ENCODE measurements at places on chromosomes 3 and 15. TPM values are rescaled to one million over a fixed set of nuclear protein-coding genes. Genes with fewer than 3 reads are reported as not detected.

DNA sequence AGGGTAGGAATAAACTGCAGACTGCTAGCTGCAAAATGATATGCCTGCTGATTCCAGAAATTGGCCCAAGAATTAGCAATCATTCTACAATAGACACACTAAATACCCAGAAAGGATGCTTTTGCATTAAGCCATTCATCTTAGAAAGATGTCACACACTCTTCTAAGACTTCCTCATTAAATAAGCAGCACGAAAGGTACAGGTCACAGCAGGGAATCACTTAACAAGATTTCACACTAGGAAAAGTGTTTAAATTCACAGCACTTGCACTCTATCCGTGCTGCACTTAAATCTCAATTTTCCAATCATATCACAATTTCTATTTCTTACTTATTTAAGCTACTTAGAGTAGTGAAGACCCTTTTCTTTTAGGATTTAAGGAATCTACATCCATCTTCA is 372.8 kb upstream of the CBLB start:
- ATAC-seq = no peak

DNA sequence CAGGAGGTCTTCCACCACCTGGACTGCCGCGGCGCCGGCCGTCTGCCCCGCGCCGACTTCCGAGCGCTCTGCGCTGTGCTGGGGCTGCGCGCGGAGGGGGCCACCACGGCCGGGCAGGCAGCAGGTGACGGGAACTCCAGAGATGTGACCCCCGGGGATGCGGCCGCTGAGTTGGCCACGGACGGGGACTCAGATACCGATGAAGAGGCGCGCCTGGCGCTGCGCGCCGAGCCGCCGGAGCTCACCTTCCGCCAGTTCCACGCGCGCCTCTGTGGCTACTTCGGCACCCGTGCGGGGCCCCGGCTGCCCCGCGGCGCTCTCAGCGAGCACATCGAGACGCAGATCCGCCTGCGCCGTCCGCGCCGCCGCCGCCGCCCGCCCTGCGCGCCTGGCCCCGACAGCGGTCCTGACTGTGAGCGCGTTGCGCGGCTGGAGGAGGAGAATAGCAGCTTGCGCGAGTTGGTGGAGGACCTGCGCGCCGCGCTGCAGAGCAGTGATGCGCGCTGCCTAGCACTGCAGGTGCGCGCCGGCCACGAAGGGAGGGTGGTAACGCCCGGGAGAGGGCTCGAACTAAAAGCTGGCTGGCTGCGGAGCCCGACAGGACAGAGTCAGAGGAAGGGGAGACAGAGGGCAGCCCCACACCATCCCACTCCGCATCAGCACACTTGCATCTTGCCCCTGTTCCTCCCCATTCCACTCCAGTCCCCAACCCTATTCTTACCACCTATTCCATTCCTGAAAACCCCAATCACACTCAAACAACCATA is 885 bp downstream of the EFCC1 start:
- peak; percentile 19 for ATAC-seq

DNA sequence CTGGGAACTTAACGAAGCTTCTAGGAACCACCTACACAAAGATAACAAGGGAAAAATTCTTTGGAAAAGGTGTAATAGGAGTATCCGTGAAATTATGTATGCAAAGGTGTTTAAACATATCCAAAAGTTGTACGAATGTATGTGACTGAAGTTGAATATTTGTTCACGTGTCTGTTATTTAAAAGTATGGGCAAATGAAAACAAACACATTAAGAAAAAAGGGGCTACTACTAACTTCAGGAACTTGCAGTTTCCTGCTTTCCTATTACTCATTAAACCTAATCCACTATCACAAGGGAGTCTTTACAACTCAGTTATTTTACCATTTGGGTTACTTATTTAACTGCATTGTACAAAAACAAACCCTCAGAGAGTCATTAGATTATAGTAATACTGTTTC is 33.9 kb upstream of the GRAMD1C start:
- ATAC-seq = no peak

Gene ARRDC4
- total RNA-seq = 2.9 TPM

- peak; percentile 89 for ATAC-seq
These were observed 67.9 kb upstream of the UNC13C start for GRCh38 chr15:53910236-53910849.

Gene RAB7A
- total RNA-seq = 231 TPM

GRCh38 chr3:135994708-135995337 is 29.3 kb downstream of the PPP2R3A start:
- no peak for ATAC-seq

- ATAC-seq = peak; percentile 90
These were observed 12.2 kb upstream of the UPK1B start for GRCh38 chr3:119161240-119161639.

- peak; percentile 28 for ATAC-seq
These were observed 183.4 kb downstream of the GOLGA6L6 start for GRCh38 chr15:20358066-20358778.

GRCh38 chr3:116051586-116051985 is 393.7 kb downstream of the LSAMP start:
- ATAC-seq = no peak

DNA sequence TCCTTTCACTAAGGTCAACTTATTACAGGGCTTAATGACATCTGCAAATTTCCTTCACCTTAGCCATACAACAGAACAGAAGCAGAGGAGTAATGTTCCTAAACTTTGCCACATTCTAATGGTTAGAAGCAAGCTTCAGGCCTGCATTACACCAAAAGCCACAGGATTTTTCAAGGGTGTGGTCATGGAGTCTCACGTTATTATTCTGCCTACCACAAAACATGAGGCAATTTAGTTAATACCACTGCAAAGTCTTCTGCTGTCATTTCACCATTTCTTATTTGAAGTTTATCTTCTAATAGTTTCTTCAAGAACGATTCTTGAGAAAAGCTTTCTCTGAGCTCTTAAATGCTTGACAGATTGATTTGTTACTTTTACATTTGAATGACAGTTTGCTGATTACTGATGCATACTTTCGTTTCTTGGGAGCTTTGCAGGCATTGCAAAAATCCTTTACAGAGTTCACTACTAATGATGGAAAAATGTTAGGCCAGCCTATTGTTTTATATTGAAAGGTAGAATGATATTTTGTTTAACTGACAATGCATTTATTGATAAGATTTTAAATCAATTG is 1257.1 kb downstream of the NSUN3 start:
- no peak for ATAC-seq

DNA sequence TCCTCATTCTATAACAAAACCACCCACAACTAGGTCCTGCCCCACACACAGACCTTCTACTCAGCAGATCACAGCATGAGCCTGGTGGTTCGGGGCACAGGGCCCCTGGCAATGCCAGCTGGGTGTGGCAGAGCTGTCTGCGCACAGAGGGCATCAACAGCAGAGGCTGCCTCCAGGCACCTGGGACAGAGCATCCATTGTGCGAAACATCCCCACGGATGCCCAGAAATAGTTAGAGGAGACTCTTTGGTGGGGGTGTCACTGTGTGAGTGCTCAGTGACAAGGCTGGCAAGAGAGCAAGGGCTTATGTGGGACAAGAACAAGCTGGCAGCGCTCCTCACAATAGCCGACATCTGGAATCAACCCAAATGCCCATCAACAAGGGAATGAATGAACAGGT is 487.4 kb upstream of the PROK2 start:
- no peak for ATAC-seq

GRCh38 chr3:42133500-42134298 is 42.5 kb downstream of the TRAK1 start:
- ATAC-seq = no peak

GRCh38 chr15:70038730-70039392 is 58.9 kb downstream of the TLE3 start:
- ATAC-seq = no peak

DNA sequence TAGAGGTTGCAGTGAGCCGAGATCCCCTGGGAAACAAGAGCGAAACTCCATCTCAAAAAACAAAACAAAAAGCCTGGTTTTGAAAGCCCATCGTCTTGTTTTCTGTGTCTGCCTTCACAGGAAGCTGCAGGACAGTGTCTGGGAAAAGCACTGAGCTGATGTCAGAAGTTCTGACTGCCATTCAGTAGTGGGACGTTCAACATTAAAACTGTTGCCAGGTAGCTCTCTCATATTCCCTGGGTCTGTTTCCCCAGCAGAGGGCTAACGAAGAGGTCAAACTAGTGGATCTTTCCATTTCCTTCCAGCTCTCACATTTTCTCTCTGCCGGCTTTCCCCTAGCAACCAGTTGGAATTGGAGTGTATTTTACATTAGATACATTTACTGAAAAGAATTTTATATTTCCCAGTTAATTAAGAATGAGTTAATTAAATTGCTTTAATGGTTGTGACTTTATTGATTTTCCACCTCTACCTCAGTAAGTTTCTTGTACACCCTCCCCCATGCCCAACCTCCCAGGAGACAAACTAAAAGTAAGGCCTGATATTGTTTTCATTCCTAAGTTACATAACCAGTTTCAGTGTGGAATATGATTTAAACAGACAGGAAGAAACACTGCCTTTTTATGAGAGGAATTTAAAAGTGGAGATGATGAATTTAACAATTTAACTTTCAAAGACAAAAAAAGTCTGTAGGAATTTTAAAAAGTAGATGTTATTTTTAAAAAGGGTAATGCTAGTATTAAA is 29.9 kb downstream of the RCN2 start:
- ATAC-seq = no peak

All from esophagus mucosa (tissue), 1 donor.